ENCODE measurements at places on chromosomes 7 and 10.
A peak's percentile ranks its signal among the peaks of the same experiment; 100 is the strongest.

GRCh38 chr7:15874774-15875173, 188.3 kb upstream of the MEOX2 start:
- no peak for DNase-seq

GRCh38 chr10:30853066-30853465, 178.6 kb downstream of the ZNF438 start:
- DNase-seq, result no peak

- DNase-seq, result no peak
Observed at GRCh38 chr7:45292481-45292880, 134.9 kb downstream of the RAMP3 start.

GRCh38 chr7:107742678-107743566, 1.0 kb upstream of the CBLL1 start:
- DNase-seq, result no peak

DNA sequence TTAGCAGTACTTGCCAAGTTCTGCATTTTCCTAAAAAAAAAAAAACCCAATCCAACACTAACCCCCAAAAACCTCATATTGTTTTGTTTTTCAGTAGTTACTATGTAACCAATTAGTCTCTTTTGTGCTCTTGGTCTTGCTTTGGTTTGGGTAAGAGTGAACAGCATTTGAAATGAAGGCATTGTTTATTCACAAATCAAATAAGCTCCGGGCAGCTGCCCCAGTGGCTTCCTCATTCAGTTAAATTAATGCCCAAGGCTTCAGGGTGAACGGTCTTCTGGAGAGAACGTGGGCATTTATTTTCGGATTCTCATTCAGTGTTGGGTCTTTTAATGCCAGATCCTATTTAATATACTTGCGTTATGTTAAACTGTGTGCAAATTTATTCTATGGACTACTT, 108.7 kb downstream of the GFRA1 start:
- DNase-seq, result no peak

GRCh38 chr7:27165089-27165995, at the start of gene HOXA9:
Gene HOXA9, minus strand, starts transcription at chr7:27165537. Its CDS starts 80 bp downstream, at chr7:27165457.
- DNase-seq, result peak; percentile 15

DNA sequence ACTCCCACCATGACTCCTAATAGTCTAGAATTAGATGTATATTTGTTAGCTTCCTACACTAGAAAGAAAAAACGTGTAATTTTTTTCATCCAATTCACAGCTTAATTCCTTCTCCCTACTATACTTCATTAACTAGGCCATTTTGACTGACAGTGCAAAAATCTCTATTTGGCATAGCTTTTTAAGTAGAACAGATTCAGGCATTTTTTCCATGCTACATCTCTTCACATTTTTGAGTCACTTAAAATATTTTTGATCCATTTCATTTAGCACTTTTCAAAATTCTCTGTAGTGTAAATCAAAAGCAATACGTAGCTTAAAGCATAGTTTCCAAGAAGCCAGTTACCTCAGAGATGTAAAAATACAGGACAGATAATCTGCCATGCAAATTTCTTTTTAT, 391.1 kb upstream of the NPVF start:
- no peak for DNase-seq

GRCh38 chr7:118949031-118949430, 724.5 kb downstream of the ANKRD7 start:
- DNase-seq, result no peak

- DNase-seq, result no peak
Observed at GRCh38 chr10:66349076-66349475, 576.8 kb upstream of the LRRTM3 start.

GRCh38 chr7:48971173-48971572, 46.8 kb downstream of the CDC14C start:
- DNase-seq, result no peak

GRCh38 chr10:68086910-68087684, 12.0 kb upstream of the HERC4 start:
- DNase-seq, result no peak

- DNase-seq, result no peak
Observed at GRCh38 chr7:91294639-91295220, 30.5 kb downstream of the FZD1 start.

- peak; percentile 8 for DNase-seq
Observed at GRCh38 chr7:5424749-5425506, 1.3 kb upstream of the TNRC18 start.

- no peak for DNase-seq
Observed at GRCh38 chr10:28215930-28216329, 86.9 kb downstream of the MPP7 start.

DNA sequence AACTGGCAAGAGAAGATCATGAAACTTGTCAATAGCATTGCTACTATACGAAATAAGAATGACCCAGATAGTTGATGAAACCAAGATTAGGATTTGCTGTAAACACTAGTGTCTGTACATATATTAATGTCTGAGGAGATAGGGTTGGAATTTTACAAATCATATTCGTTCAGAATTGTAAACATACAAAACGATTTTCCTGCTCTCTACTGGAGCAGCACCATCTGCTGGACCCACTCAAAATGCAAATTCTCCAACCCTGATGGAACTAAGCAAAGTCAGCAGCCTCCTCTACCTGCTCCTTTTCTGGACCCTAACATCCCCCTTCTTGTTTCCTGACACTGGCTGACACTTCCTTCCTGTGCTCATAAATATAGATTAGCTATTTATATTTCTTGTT, 29.4 kb upstream of the SGMS1 start:
- DNase-seq, result no peak

- no peak for DNase-seq
Observed at GRCh38 chr7:66683770-66684123, 55.1 kb downstream of the KCTD7 start.

GRCh38 chr7:96182424-96183158, 139.3 kb downstream of the SLC25A13 start:
- DNase-seq, result no peak

DNA sequence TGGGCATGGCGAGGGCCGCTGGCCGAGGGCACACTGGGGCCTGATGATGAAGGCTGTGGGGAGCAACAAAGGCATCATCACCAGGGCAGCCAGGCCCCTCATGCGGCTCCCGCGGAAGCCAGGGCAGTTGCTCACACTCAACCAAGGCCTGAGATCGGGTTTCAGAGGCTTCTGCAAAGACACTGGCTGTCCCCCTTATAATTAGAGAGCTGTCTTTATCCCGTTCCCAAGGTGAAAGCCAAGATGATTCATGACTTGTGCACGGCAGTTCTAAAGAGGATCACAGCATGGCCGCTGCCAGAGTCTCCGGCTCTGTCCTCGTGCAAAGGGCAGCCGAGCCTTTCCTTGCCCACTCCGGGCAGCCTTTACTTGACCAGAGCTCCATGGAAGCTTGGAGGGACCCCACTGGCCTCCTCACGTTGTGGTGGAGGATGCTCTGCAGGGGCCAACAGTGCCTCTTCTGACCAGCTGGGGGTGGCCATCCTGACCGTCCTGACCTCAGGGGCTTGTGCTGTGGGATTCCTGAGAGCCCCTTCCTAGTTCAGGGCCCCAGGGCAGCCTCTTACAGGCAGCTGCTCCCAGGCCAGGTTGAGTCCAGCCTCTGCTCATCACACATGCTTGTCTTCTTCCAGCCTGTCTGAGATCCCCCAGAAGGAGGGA, 82.3 kb downstream of the PRKAG2 start:
- no peak for DNase-seq

DNA sequence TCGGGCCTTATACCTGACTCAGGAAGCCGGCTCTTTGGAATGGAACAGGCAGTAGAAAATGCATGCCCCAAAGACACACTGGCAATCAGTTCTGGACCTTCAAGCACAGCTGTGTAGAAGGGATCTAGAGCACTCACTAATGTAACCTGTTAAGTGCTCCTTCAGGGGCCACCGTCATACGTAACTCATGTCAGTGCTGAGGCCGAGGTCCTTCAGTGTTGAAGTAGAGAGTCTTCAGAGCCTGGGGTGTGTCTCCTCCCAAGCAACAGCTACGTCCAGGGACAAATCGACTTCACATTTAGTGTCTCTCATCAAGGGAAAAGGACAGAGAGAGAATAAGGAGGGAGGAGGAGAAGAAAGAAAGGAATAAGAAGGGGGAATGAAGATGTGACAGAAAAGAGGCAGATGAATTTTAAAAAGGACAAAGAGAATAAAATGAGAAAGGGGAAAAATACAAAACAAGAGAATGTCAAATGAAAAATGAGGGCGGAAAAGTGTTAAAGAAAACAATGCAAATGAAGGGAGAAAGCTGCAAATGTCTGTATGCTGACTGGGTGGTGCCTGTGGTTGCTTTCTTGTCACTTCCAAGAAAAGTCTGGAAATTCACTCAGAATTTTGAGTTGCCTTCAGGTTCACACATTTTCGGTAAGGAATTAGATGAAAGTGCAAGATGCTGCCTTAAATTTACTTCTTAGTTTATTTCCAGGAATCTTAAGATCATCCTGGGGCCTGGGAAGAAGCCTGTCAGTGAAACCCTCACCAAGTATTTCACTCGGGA, 989.4 kb downstream of the GRID1 start:
- DNase-seq, result no peak

DNA sequence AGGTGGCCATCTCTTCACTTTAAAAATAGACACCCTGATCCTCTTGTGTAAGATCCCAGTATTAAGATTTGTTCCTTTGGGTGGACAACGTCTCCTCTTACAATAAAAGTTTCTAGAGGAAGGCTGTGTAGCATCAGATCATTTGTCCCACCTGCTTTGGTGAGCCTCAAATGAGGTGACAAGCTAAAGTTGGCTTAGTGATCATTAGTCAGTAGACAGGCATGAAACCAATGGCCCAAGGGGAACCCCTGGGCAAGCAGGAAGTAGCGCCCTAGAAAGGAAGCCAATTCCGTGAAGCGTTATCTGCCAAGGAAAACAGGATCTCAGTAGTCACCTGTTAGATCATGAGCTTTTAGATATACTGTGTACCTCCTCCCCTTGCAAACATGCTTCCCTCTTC, 66.8 kb downstream of the PCGF5 start:
- no peak for DNase-seq

DNA sequence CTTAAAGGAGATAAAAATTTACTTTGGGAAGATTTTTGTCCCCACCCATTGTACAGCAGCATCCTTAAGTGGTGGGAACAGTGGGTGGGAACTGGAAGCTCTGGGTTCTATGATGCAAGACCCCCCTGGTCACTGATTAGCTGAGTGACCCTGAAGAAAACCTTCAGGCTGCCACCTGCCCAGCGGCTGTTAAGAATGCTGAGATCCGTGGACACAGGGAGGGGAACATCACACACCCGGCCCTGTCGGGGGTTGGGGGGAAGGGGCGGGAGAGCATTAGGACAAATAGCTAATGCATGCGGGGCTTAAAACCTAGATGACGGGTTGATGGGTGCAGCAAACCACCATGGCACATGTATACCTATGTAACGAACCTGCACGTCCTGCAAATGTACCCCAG, 14.5 kb downstream of the CARD11 start:
- no peak for DNase-seq

DNA sequence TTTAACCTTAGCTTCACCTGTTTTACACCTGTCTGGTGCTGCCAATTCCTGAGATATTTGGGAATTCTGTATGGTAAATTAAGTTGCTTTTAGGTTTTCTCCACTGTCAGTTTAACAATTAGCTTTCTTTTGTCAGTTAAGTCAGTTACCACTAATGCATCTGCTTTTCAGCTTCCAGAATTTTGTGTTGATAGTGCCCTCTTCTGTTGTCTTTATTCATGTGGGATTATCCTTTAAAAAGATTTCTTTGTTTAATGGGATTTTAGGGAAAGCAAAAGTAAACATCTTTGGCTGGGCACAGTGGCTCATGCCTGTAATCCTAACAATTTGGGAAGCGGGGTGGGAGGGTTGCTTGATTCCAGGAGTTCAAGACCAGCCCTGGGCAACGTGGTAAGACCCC, 8.1 kb downstream of the TFAM start:
- no peak for DNase-seq

DNA sequence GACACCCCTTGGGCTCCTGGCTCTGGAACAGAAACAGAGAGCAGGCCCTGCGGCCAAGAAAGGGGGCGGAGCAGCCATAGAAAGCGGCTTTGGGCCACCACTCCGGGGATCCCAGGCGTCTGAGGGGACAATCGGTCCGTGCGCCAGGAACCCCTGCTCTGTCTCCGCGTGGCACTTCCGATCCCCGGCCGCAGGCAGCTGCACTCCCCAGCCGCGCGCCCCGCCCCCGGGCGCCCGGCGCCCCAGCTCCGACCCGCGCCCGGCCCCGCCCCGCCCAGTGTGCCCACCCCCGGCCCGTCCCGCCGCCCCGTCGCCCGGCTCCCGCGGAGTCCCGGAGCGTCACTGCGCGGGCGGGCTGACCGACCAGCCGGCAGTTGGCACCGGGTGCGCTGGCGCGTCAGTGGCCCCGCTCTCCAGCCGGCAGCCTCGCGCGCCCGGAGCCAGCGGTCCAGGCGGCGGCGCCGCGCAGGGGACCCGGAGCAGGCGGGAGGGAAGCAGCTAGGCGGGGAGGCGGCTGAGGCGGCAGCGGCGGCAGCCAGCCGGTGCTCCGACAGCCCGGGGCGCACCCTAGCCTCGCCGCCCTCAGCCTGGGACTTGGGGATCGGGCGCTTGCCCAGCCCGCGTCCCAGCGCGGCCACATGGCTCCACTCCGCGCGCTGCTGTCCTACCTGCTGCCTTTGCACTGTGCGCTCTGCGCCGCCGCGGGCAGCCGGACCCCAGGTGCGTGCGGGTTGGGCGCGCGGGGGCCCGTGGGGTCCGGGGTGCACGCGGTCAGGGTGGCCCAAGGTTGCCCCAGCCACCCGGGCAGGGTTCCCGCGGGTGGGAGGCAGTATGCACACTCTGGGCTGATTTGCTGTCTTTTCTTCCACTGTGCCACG, at the start of gene ADAMTS14:
ADAMTS14 (plus strand) TSS at position 342 of the 878 bp plus-strand sequence; CDS start at position 639, 297 bp downstream.
- peak; percentile 16 for DNase-seq

DNA sequence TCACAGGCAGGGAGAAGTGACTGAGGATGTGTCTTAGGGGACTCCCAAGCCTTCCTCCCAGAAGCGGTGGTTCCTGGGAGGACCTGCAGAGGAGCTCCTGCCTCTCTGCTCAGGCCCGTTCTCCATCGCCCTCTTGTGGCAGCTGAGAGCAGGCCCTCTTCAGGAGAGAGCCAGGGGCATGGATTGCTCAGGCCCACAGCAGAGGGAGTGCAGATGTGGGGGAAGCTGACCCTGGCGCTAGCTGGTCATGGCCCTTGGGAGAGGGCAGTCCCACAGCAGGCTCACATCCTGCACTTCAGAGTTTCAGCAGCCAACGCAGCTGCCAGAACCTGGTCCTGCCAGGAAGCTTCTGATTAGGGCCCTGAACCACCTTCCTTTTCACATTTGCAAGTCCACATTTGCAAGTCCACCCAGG, 94.8 kb upstream of the TARP start:
- peak; percentile 85 for DNase-seq

GRCh38 chr7:77354484-77354883, 61.7 kb downstream of the GSAP start:
- DNase-seq, result no peak

DNA sequence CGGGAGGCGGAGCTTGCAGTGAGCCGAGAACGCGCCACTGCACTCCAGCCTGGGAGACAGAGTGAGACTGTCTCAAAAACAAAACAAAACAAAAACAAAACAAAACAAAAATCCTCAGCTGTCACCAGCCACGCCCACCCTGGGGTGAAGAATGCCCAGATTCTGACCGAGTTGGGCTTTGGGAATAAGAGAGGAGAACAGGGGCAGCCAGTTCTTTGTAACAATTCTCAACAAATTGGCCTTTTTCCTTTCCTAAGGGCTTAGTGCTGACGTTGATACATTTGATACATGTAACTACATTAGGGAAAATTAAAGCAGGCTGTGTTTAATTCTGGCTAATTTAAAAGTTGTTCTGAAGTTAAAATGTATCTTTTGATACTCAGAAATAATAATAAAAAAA, 121.0 kb downstream of the EPC1 start:
- DNase-seq, result no peak

Measured in activated CD4-positive, alpha-beta T cell treated with anti-CD3 and anti-CD28 coated beads, Interleukin-2, amount 50 U/mL, for 48 hours (primary cell).